ENCODE measurements at places on chromosomes 4 and X.

GRCh38 chr4:38179690-38180377 lies 219.6 kb downstream of the PTTG2 start:
- DNase-seq, result peak; percentile 74

DNA sequence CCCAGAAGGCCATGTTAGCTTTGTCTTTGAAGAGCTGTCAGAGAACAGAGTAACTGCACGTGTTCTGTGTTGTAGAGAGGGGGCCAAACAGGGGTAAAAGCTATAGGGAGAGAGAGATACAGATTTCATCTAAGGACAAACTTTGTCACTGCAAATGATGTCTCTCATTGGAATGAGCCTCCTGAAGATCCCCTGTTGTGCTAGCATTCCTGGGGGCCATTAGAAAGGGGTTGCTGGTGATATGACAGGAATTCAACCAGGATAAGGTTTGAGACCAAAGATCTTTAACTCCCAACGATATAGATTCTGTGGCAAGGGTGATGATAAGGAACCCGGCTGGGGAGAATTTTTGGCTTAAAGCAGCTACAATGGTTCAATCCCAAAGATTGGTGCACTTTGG lies 16.8 kb downstream of the MID1 start:
- no peak for DNase-seq

DNA sequence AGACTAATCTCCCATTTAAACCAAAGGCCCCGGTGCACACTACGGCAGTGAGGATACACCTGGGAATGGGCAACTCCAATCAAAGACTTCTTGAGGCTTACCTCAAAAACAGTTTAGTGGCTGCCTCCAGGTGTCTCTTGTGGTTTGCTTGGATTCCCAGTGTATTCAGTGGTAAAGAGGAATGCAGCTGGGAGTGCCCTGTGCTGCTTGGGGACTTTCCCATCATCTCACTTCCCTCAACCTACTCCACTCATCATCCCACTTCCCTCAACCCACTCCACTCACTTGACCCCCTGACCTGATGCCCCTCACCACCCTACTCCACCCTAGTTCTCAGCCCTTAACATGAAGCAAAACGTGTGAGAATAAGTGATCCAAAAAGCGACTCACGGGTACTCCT lies 177.3 kb upstream of the ETNPPL start:
- DNase-seq, result no peak

DNA sequence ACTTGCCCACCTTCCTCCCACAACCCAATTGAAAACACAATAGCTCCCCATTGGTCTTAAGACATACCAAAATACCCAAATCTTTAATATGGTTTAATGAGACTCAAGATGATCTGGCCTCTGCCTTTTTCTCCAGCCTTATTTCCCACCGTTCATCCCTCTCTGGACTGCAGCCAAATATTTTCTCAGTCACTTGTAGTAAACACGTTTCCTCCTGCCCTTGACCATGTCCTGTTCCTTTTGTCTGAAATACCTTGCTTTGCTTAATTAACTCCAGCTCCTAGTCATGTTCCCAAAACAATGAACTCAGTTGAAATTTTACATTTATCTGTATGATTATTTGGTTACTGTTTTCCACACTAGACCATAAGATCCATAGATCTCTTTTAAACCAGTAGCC lies 8.4 kb upstream of the NUP54 start:
- DNase-seq, result no peak

GRCh38 chrX:150833454-150834056 lies 64.9 kb downstream of the CD99L2 start:
- no peak for DNase-seq

DNA sequence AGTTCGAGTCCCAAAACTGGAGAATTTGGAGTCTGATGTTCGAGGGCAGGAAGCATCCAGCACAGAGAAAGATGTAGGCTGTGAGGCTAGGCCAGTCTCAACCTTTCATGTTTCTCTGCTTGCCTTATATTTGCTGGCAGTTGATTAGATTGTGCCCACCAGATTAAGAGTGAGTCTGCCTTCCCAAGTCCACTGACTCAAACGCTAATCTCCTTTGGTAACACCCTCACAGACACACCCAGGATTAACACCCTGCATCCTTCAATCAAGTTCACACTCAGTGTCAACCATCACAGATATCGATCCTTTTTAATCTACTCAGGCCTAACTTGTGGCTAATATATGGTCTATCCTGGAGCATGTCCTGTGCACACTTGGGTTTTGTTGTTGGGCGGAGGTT lies 18.0 kb upstream of the MAEA start:
- DNase-seq, result no peak

DNA sequence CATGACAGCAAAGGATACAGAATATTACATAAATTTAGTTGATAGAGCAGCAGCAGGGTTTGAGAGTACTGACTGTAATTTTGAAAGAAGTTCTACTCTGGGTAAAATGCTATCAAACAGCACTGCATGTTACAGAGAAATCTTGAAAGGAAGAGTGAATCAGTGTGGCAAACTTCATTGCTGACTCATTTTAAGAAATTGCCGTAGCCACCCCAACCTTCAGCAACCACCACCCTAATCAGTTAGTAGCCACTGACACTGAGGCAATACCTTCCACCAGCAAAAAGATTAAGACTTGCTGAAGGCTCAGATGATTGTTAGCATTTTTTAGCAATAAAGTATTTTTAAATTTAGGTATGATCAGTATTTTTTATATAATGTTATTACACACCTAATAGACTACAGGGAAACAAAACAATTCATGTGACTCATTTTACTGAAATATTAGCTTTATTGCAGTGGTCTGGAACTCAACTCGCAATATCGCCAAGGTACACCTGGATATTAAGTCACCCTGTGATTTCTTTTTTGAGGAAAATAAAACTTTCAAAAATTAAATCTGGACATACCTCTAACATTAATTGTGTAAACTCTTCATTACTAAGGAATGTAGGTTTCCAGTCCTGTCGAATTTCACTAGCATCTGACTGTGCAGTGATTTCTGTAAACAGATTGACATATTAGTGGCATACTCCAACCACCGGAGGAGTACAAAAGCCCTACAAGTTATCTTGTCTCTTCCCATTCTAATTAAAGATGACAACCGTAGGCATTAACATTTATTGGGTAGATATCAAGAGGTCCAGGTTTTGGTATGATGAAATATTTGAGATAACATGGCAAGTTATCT lies 71.1 kb downstream of the CLOCK start:
- DNase-seq, result no peak

GRCh38 chrX:19673375-19674040 lies 158.2 kb upstream of the MAP3K15 start:
- no peak for DNase-seq

- DNase-seq, result no peak
Observed at GRCh38 chr4:10385994-10386394, 71.2 kb downstream of the ZNF518B start.

GRCh38 chr4:142226014-142226413 lies 589.6 kb downstream of the IL15 start:
- DNase-seq, result no peak

DNA sequence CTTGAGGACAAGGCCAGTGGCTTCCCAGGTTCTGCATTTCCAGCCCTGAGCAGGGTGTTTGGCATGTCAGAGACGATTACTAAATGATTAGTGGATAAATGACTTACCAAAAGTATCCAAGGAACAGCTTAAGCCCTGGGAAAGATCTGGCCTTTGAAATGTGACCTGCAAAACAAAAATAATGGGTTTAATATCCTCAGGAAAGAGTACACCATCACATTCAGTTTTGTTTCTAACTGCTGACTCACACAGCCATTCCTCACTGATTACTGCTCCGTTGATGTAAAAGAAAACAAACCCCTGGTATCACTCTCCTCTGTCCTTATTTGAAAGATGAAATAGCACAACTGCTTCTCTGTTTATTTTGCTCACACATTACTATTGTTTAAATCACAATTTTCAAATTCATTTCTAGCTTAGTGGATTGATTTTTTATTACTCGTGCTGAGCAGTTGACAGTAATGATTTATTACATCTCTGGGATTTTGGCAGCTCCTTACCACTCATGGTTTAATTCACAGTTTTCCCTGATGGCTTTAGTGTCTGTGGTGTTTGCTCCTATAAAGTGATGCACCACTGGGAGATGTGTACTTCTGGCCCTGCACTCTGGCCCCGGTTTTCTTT lies 117.0 kb downstream of the CBLL2 start:
- DNase-seq, result no peak

GRCh38 chr4:16443504-16444088 lies 217.3 kb upstream of the TAPT1 start:
- no peak for DNase-seq

DNA sequence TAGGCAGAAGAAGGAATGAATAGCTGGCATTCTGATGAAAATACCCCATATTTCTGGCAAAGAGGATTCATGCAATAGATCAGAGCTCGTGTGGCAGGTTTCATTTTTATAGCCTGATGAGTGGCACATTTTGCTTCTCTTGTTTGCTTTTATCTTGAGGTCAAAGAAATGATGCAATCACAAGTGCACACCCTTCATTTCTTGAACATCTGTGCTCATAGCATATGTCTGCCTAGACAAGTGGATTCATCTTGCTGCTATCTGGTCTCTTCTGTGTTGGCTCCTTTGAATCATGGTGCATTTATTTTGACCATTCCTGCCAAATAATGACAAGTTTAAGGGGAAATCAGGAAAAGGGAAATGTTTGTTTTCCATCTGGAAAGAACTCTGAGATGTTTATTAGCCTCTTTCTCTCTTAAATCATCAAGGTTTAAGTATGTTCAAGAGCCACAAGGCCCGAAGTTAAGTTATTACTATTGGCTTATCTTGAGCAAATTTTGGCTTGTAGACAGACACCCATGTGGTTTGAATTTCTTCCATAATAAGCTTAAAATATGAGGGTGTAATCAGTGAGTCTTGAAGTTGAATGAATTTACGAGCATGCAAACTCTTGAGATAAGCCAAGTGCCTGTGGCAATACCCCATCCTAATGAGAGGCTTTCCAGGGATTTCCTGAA lies 59.3 kb upstream of the HS3ST1 start:
- no peak for DNase-seq

DNA sequence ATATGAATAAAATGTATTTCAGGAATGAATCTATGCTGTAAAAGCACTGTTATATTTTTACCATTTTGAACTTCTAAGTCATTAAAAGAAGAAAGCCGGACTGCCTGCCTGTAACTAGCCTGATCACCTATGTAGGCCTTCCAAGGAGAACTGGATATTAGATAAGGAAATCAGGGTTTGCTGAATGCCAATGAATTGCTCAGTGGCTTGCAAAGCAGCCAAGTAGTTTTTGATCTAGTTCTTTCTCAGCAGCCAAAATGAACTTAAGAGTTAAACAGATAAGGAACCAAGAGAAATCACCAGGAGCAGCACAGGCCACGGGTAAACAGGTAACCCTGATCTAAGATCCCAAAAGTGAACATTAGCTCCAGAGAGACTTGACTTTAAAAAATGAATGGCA lies 3.3 kb downstream of the ANXA5 start:
- DNase-seq, result no peak

- no peak for DNase-seq
Observed at GRCh38 chr4:155879767-155880166, 13.7 kb upstream of the ASIC5 start.

GRCh38 chr4:37441231-37442061 lies 196.9 kb downstream of the NWD2 start:
- no peak for DNase-seq

- DNase-seq, result no peak
Observed at GRCh38 chr4:124199755-124200154, 512.8 kb downstream of the ANKRD50 start.

GRCh38 chrX:117973110-117973807 lies 143.4 kb downstream of the KLHL13 start:
- DNase-seq, result no peak

DNA sequence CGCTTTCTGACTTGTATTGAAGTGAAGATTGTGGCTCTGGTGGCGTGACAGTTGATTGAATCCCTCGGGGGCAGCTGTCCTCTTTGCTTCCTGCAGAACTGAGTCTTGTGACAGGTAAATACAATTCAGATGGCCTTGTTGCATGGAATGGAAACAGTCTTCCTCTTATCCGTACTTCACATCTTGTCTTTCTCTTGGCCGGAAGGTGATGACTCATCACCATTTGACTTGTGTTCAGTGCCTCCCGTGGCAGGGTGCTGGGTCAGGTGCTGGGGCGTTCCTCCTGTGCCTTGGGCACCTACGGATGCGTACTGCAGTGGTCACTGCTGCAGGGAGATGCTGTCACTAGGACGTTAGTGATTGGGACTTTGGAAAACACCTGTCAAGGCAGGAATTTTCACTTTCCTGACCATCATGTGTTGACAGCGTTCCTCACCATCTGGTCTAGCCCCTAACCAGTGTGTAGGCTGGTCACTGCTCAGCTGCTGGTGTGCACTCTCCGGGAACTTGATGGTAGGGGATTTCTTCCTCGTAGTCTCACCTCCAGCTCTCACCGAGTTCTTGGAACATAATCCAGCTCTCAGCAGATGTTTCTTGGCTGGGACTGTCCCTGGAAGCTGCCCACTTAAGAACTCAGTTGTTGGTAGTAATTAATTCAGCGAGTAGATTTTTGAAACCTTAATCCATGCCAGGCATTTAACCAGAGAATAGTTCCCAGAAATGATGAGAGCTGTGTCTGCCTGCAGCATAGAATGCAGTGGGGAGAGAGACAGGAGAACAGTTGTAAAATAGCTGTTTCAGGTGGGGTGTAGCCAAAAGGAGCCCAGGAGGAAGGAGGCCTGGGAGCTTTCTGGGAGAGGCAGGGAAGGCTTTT lies 7.2 kb downstream of the TBC1D14 start:
- no peak for DNase-seq

GRCh38 chr4:105710012-105710600 lies 1.5 kb downstream of the GSTCD start:
- no peak for DNase-seq

GRCh38 chr4:26912069-26912468 lies 51.4 kb downstream of the STIM2 start:
- DNase-seq, result no peak

Measured in left renal pelvis (tissue), 4 donors.